ENCODE measurements at places on chromosomes 7 and 10. TPM values are rescaled to one million over a fixed set of nuclear protein-coding genes. Genes with fewer than 3 reads are reported as not detected.
A peak's percentile ranks its signal among the peaks of the same experiment; 100 is the strongest.

DNA sequence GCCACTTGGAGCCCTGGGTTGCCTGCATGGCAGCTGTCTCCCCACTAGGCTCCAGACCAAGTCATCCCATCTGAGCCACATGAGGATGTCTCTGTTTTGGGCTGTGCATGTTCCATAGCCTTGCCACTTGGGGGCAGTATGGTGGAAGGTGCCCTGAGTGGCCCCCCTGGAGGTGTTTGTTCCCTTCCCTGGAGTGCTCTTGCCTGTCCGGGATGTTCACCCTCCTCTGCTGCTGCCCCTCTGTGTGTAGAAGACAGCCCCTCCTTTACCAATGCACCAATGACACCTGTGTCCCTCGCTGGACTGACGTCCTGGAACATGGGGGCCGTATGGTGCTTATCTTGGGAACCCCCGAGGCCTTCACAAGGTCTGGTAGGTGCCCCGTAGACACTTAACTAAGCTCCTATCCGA is 100.2 kb downstream of the ACTR3B start:
- H3K27me3 ChIP-seq: no peaks in the 10 kb centered on the region
- peaks cover 6% of the 10 kb centered on the region for H3K4me1 ChIP-seq
- peak; percentile 25 for DNase-seq
- H3K4me3 ChIP-seq: no peak overlapping the region
- no peaks in the 10 kb centered on the region for H3K36me3 ChIP-seq

- no peaks in the 10 kb centered on the region for H3K36me3 ChIP-seq
- no peak overlapping the region for H3K27ac ChIP-seq
- H3K27me3 ChIP-seq: peaks cover 74% of the 10 kb centered on the region
Observed at GRCh38 chr7:31720366-31720765, 33.4 kb downstream of the PPP1R17 start.

DNA sequence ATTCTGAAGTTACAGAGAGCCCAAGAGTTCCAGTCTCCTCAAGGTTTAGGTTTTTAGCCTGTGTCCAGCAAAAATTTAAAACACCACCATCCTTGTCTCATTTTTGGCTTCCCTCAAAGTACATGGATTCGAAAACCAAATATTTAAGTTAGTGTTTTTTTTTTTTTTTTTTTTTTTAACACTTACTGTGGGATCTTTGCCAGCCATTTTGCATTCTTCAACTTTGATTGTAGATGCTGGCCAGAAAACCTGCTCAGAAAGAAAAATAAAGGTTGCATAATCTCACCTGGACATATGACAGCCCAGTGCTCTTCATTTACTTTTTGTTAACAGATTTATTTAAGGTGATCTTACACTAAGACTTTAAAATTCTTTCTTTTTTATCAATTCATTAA is 91.6 kb downstream of the SEMA3C start:
- H3K27ac ChIP-seq: peak overlapping the region; percentile 80
- H3K36me3 ChIP-seq: 0 out of 2 replicates have a peak, but pooled peaks cover 7% of the 10 kb centered on the region
- 0 out of 2 replicates have a peak overlapping the region, but pooled peaks have one; percentile 14 for H3K4me3 ChIP-seq
- no peaks in the 10 kb centered on the region for H3K27me3 ChIP-seq
- peaks cover 56% of the 10 kb centered on the region for H3K4me1 ChIP-seq

DNA sequence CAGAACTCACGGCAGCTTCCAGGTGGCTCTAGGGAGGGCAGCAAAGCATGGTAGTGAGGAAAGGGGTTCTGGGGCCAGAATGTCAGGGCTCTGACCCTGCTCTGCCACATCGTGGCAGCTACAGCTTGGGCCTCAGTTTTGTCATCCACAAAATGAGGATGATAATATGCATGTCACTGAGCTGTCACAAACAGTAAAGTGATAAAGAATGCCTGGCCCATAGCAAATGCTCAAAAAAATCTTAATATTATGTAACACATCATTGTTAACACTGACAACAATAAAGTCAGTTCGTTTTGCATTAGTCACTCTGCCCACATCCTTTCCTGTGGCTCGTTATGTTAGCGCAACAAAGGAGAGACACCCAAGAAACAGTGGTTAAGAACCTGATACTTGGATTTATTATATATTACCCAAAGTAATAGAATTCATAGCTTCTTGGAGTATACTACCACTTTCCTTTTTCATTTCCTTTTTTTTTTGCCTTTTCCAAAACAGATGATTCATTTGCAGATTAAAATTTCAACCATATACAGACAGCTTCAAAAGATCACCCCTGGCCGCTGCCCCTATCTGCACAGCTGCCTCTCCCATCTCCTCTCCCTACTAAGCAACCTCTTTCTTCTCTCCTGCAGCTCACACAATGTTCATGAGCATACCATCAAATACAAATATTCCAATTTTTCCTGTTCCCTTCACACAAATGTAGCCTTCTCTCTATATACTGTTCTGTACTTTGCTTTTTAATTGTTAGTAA is 45.5 kb upstream of the DDC start:
- no peak overlapping the region for H3K27ac ChIP-seq
- H3K27me3 ChIP-seq: no peaks in the 10 kb centered on the region

DNA sequence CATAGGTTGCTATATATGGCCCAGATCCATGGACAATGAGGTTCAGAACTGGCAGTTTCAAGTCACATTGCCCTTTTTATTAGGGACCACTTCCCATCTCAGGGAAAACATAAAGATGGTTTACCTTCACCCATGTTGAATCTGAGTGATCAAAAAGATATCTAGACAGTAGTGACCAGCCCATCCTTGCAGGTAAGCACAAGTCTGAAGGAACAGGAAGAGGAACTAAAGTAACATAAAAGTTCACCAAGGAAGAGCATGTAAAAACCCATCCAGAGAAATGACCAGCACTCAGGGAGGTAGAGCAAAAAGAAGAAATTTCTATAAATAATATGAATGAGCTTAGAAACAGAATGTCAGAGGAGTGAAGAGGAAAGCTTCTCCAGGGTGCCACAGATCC is 382.5 kb downstream of the PARD3 start:
- H3K27ac ChIP-seq: no peak overlapping the region
- H3K36me3 ChIP-seq: no peaks in the 10 kb centered on the region
- DNase-seq: no peak
- no peak overlapping the region for H3K4me3 ChIP-seq

DNA sequence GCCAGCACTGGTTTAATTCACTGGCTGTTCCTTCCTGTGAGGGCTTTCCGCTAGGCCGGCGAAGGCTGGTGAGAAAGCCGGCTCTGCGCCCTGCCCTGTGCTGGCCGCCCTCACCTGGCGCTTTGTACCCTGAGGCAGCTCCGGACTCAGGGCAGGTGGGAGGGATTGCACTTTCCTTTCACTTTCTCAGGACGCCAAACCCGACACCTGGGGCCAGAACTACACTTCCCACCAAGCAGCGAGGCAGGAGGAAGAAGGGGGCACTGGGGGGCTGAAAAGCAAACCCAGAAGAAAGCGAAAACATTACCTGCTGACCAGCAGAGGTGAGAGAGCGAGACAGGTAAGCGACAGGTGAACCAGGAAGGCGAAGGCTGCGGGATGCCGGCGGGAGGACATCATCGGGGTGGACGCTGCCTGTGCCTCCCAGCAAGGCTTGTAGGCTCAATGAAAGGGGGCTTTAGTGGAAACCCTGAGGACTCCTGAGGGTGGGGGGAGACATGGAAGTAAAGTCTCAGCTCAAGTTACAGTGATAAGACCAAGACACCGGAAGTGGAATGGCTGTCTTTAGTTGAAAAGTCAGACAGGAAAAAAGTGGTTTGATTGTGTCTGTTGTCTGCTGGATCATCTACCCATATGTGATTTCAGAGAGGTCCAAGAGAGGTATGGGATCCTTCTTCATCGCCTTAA is at the start of gene RAB19:
TSS of gene RAB19 (plus strand) at position 181 of the 687 bp plus-strand sequence. CDS start 3,589 bp downstream, outside the sequence.
- H3K27me3 ChIP-seq: no peaks in the 10 kb centered on the region
- H3K27ac ChIP-seq: no peak within 1 kb of the TSS
- DNase-seq: peak; percentile 53
- peaks cover 15% of the 10 kb centered on the region for H3K4me1 ChIP-seq
- peak within 1 kb of the TSS; percentile 91 for H3K4me3 ChIP-seq
- no peaks in the 10 kb centered on the region for H3K36me3 ChIP-seq

GRCh38 chr10:21482821-21483220 is 42.7 kb downstream of the SKIDA1 start:
- no peaks in the 10 kb centered on the region for H3K4me1 ChIP-seq
- H3K27ac ChIP-seq: no peak overlapping the region
- H3K4me3 ChIP-seq: no peak overlapping the region
- DNase-seq: no peak
- no peaks in the 10 kb centered on the region for H3K27me3 ChIP-seq

GRCh38 chr10:120987359-120987758 is 136.2 kb downstream of the WDR11 start:
- H3K27me3 ChIP-seq: 0 out of 2 replicates have a peak, but pooled peaks cover 4% of the 10 kb centered on the region
- H3K4me1 ChIP-seq: no peaks in the 10 kb centered on the region
- H3K36me3 ChIP-seq: no peaks in the 10 kb centered on the region
- no peak overlapping the region for H3K27ac ChIP-seq

DNA sequence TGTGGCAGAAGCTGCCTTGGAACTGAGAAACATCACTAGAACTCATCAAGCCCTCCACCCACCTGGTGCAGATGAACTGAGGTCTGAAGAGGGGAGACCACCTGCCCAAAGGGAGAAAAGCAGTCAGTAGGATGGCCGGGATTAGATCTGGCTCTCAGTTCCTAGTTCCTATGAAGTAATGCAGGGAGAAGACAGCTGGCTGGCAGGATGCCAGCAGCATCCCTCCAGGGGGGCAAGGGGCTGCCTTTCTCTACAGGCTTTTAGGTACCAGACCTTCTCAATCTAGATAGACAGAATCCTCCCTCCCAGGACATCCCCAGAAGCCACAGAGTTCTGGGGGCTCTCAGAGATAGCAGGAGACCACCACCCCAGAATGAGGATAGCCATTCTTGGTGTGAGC is 7.8 kb downstream of the CRHR2 start:
- DNase-seq: no peak
- peaks cover 22% of the 10 kb centered on the region for H3K27me3 ChIP-seq
- no peak overlapping the region for H3K27ac ChIP-seq
- H3K36me3 ChIP-seq: no peaks in the 10 kb centered on the region
- H3K4me3 ChIP-seq: no peak overlapping the region
- H3K4me1 ChIP-seq: no peaks in the 10 kb centered on the region

- peaks cover 39% of the 10 kb centered on the region for H3K4me1 ChIP-seq
- H3K36me3 ChIP-seq: no peaks in the 10 kb centered on the region
- H3K27ac ChIP-seq: peak overlapping the region; percentile 51
- H3K27me3 ChIP-seq: no peaks in the 10 kb centered on the region
Observed at GRCh38 chr10:96840841-96841518, 8.9 kb downstream of the LCOR start.

DNA sequence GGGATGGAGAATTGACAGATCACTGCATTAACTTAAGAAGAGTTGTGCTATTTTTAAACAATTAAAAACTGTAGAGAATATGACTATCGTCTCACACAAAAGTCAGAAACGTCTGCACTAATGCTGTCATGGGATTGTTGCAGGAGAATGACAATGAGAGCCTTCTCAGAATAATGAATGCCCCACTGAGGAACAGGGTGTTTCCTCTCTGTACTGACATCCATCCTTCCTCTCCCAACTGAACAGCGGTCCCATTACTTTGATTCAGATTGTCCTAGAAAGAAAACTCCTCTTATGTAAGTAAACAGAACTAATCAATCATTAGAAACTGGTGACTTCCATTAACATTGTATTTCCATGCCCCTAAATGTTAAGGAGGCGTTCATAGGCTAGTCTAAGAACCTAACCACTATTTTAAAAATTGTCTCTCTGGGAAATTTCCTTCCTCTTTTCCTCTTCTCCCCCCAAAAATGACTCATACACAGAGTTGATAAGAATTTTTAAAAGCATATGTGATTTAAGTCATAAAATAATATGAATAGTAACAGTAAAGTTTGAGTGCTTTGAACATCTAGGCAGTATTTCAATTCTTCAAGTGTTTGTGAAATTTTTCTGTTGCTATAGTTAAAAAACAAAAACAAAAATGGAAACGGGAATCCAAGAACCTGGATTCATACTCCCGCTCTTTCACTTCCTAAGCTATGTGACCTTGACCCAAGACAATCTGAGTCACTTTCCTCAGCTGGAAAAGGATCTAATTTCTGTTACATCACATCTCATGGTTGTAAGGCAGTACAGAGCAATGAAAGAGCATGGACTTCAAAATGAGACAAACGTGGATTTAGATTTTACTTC is 12.7 kb upstream of the MACC1 start:
- H3K27me3 ChIP-seq: no peaks in the 10 kb centered on the region
- peaks cover 13% of the 10 kb centered on the region for H3K4me1 ChIP-seq
- DNase-seq: peak; percentile 66
- H3K36me3 ChIP-seq: no peaks in the 10 kb centered on the region

GRCh38 chr10:53836638-53837037 is 964.4 kb downstream of the PCDH15 start:
- H3K27me3 ChIP-seq: no peaks in the 10 kb centered on the region
- no peaks in the 10 kb centered on the region for H3K36me3 ChIP-seq
- no peak overlapping the region for H3K27ac ChIP-seq
- peaks cover 9% of the 10 kb centered on the region for H3K4me1 ChIP-seq

- peak; percentile 48 for DNase-seq
- H3K4me3 ChIP-seq: peak overlapping the region; percentile 40
- peaks cover 32% of the 10 kb centered on the region for H3K36me3 ChIP-seq
- H3K27ac ChIP-seq: peak overlapping the region; percentile 88
- H3K4me1 ChIP-seq: peaks cover 56% of the 10 kb centered on the region
Observed at GRCh38 chr7:116232920-116233319, 22.6 kb downstream of the TES start.

DNA sequence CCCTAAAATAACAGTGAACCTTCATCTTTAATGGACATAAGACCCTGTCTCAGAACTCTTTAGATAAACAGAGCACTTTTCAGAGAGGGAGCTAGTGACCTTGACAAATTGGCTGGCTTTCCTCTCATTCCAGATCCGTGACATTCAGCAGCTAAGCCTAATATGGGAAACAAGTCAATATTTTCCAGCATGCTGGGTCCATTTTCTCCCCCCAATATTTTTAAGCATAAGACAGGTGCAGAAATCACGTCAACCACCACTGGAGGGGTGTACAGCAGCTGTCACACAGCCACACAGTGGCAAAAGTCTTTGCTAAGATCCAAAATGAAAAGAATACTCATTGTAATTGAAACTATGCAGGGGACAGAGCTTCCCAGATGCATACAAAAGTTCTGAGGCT is 26.1 kb downstream of the LRRTM3 start:
- H3K27me3 ChIP-seq: peaks cover 52% of the 10 kb centered on the region
- no peak overlapping the region for H3K27ac ChIP-seq

DNA sequence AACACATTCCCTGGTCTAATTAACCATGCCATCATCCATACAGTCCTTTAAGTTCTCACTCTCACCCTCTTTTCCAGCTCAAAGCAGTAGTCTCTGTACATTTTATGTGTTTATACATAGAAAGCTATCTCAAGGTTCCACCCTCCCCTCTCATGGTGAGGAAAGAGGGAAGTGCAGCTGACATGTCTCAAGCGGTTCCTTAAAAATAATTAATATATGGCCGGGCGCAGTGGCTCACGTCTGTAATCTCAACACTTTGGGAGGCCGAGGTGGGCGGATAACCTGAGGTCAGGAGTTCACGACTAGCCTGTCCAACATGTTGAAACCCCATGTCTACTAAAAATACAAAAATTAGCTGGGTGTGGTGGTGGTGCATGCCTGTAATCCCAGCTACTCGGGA is 36.7 kb downstream of the ZC3HAV1 start:
- no peak for DNase-seq
- peaks cover 25% of the 10 kb centered on the region for H3K36me3 ChIP-seq

OPN1SW gene
- total RNA-seq: not detected

CAMK2B gene
- 1.2 TPM for total RNA-seq

A1CF gene
- not detected for total RNA-seq

OR2A42 gene
- not detected for total RNA-seq

GNGT1 gene
- not detected for total RNA-seq

MALRD1 gene
- total RNA-seq: not detected

TMEM236 gene
- total RNA-seq: not detected

SLC26A5 gene
- total RNA-seq: 0.86 TPM

CTNNA3 gene
- 1.9 TPM for total RNA-seq
